ENCODE measurements at places on chromosomes 3 and 15.

DNA sequence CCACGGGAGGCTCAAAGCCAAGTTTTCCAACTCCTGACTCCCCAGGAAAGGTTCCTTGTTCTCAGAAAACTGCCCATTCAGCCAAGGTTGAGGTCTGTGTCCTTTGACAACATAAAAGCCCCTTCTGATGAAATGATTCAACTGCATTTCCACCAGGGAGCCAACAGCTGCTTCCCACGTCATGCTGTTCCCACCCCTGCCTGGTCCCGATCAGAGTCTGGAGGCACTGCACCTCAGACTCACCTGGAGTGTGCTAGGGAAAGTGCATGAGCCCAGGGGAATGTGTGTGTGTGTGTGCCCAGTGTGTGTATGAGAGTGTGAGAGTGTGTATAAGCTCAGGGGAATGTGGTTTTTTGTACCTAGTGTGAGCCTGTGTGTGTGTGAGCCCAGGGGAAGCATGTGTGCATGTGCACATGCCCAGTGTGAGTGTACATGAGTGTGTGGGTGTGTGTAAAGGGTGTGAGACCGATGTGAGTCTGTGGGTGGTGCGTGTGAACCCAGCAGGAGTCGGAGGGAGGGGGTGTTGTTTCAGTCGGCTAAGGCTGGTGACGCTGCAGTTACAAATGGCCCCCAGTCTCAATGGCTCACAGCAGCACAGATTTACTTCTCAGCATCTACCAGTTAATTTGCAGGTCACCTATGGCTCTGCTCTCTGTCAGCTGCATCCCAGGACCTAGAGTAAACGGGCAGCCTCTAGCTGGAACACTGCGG lies 20.3 kb upstream of the SLC6A1 start:
- DNase-seq: no peak

- DNase-seq: no peak
Observed at GRCh38 chr3:136350557-136350956, 100.4 kb downstream of the PCCB start.

GRCh38 chr3:129690406-129690805 lies 83.9 kb upstream of the PLXND1 start:
- peak; percentile 84 for DNase-seq

- peak; percentile 28 for DNase-seq
Observed at GRCh38 chr3:23442598-23443383, 239.7 kb downstream of the UBE2E2 start.

DNA sequence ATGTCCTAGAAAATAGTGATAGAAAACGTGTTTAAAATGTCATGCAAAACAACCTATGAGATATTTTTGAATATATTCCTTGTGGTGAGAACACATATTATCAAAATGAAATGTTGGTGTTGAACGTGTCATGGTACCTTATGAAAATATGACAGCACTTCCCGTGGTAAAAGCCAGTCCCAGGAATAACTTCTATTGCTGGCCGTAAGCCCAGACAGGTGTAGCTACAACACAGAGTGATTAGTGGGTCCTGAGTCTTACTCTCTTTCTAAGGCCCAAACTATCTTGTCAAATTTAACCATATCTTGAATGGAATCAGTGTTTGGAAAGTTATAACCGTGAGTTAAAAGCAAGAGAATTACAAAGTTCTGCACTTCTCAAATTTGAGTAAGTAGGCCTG lies 24.1 kb downstream of the RARB start:
- DNase-seq: no peak

DNA sequence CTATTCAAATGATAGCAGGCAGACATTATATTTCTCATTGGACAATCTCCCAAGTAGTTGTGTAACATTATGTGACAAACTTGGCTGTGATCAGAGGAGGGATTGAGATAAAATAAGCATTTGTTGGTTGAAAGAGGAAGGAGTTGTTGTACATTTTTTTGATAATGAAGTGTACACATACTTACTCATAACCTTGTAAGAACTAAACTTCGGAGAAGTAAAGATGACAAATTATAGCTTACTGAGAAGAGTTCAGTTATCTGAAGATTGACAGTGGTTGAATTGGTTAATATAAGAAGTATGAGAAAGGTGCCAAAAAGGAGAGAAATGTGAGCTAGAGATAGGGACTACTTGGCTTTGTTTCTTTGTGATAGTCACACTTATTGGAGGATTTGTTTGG lies 32.6 kb downstream of the STT3B start:
- DNase-seq: no peak

- no peak for DNase-seq
Observed at GRCh38 chr3:55362210-55362960, 124.7 kb downstream of the WNT5A start.

DNA sequence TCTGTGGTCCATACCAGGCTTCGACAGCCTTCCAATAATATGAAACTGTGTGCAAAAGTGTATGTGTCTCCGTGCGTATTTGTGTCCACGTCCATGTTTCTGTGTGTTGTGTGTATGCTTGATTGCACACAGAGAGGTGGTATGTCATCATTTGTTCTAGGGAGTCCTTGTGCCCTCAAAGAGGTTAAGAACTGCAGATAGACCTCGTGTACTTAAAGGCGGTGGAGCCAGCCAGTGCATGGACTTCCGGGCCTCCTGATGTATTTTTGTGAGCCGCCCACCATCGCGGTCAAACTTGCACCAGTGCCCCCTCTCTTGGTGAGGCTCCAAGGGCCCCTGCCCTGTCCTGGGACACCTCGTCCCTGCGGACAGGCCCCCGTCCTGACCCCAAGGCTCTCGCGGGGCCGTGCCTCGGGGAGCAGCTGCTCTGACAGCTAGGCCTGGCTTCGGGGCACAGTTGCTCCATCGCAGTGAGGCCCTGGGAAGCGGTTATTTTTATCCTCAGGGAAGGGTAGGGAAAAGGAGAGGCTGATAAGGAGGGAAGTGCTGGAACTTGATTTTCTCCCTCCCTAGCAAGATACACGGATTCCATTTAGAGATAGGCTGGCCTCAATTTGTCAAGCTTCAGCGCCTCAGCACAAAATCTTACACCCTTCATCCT lies 1.2 kb upstream of the RYK start:
- no peak for DNase-seq

DNA sequence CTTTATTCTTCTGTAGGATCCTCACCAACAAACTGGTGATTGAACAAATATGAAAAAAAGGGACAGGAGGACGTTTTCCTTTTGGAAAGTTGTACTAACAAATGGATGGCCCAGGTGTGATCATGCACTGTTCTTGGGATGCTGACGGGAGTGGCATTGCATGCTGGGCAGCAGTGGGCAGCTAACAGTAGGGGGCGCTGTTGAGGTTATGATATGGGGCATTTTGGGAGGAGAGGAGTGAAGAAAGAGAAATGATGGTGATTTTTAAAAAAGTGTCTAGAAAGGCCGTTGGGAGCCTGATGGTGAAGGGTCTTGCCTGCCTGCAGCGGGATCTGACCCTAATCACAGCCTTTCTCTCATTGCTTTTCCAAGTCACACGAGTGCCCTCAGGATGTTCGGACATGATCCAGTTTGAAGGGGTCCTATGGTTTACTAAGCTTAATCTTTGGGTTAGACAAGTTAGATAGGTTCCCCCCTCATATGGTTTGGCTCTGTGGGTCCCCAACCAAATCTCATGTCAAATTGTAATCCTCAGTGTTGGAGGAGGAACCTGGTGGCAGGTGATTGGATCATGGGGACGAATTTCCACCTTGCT lies 46.2 kb upstream of the PRTG start:
- peak; percentile 40 for DNase-seq

- DNase-seq: no peak
Observed at GRCh38 chr3:39388153-39388552, 5.0 kb downstream of the SLC25A38 start.

DNA sequence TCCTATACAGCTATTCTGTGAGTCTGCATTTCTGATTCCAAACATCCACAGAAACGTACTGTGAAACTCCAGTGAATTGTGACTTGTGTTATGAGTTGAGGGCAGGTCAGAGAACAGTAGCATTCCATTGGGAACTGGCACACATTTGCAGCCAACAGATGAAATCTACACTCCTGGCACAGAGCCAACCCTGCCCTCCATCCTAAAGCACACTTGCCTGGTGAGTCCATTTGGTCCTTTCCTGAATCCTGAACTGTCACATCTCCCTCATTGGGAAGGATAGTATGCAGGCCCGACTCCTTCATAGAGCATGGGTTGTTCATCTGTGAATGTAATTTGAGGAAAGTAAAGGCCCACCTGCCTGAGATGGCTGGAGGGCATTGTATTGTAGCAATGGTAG lies 314.3 kb upstream of the RASGRP1 start:
- no peak for DNase-seq

DNA sequence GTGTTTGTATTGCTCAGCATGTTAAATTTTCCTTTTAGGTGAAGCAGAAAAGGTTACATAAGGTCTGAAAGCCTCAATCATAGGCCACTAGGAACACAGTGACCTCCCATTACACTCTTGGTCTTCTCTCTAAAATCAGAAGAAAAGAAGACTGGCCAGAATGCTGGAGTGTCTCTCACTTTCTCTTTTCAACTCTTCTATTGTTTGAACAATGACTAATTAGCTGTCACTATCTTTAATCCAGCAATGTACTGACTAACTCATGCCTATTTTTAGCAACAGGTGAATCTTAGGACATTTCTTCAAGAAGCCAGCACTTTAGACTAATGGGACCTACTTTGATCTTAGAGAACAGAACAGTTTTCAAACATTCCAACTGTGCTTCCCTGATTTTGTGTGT lies 142.8 kb downstream of the TGFBR2 start:
- DNase-seq: no peak

GRCh38 chr3:29644261-29644660 lies 363.4 kb downstream of the RBMS3 start:
- no peak for DNase-seq

GRCh38 chr3:149654188-149654601 lies 3.6 kb downstream of the WWTR1 start:
- no peak for DNase-seq

DNA sequence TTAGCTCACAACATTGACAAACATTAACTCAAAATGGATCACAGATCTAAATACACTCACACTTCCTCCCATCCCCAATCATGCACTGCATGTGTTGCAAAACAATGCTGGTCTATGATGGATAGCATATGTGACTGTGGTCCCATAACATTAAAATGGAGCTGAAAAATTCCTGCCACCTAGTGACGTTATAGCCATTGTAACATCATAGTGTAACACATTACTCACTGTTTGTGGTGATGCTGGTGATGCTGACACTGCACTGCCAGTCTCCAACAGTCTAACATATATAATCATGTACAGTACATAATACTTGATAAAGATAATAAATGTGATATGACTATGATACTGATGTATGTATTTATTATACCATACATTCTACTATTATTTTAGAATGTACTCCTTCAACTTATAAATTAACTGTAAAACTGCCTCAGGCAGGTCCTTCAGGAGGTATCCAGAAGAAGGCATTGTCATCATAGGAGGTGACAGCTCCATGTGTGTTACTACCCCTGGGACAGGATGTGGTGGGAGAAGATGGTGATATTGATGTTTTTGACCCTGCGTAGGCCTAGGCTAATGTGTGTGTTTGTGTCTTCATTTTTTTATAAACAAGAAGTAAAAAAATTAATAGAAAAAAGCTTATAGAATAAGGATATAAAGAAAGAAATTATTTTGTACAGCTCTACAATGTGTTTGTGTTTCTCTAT lies 41.3 kb downstream of the TXNRD3 start:
- DNase-seq: no peak

- peak; percentile 2 for DNase-seq
Observed at GRCh38 chr3:29281344-29282241, 722 bp downstream of the RBMS3 start.

DNA sequence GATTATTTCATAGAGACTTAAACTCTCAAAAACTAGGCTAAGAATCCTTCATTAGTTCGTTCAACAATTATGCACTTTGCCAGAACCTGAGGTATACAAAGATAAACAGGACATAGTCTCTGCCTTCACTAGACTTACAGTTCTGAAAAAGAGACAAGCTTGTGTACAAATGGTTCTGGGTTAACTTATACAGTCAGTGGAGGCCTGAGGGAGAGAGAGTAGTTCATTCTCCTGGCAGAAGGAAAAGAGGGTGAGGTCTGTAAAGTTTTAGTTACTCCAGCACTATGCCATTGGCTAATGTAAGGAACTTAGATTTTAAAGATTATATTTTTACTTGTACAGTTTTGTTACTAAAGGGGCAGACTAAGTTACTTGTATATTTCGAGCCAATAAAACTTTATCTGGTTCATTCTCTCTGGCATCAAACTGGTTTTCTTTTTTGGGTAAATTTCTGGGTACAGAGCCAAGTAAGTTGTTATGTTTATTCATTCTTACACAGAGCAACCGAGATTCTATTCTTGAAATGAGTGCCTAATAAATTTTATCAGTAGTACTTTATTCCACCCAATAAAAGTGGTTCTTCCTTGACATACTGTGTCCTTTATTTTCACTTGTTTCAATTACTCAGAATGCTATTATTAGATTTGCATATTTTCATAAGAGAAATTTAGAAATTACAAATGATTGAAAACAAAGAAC lies 278.7 kb downstream of the TIGIT start:
- no peak for DNase-seq

DNA sequence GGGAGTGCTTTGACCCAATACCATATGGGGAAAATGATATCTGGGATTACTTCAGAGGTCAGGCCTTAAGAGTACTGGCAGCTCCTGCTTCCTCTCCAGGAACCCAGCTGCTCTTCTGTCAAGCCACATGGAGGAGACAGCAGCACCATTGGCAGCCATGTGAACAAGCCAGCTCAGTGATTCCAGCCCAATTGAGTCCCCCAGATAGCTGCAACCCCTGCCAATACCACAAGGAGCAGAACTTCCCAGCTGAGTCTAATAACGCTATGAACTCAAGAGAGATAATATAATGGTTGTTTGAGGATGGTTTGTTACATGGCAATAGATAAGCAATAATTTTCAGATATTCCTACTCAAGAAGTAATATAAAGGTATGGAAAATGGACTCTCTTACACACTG lies 126.8 kb upstream of the CPNE4 start:
- DNase-seq: no peak

- DNase-seq: no peak
Observed at GRCh38 chr3:85567071-85567676, 608.4 kb downstream of the CADM2 start.

DNA sequence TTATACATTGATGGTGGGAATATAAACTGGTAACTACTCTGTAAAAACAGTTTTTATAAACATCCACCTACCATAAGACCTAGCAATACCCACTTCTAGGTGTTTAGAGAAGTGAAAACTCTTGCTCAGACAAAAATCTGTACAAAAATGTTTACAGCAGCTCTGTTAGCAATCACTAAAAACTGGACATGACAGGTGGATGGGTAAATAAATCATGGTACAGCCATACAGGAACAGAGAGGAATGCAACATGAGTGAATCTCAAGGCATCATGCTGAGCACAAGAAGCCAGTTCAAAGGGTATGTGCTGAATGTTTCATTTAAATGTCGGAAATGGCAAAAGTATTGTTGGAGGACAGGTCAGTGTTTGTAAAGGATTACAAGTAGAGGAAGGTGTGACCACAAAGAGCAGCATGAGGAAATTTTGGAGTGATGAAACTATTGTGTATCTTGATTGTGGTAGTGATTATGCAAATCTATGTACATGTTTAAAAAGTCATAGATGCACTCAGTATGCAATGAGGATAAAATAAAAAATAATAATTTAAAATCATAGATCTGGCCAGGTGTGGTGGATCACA lies 2.8 kb upstream of the RNU5A-1 start:
- DNase-seq: no peak

- DNase-seq: no peak
Observed at GRCh38 chr3:151058740-151059139, 26.7 kb upstream of the MED12L start.
